Brain (organoid and tissue), 16 donors: ENCODE measurements at places on chromosomes 16 and 17. TPM values are rescaled to one million over a fixed set of nuclear protein-coding genes. Genes with fewer than 3 reads are reported as not detected.

DNA sequence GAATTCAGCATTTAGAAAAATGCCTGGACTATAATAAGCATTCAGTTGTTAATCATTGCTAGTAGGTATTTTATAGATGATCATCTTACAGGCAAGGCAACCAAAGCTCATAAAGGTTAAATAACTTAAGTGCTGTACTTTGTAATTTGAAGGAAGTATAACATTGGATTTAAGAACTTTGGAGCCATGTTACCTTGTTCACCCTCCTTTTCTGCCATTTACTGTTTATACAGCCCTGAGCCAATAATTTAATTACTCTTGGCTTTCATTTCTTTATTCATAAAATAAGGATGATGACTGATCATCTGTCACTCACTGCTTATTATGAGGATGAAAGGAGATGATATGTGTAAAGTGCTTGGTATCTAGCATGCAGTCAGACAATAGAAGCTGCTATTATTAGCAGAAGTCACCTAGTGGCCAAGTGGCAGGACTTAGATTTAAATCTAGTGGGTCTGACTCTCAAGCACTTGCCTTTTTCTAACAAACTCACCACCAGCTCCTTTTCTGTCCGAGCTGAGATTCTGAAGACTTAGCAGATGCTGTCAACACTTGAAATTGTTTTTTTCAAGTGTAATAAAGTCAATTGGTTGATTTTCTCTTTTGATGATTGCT is 18.3 kb upstream of the DDX52 start:
- no peak for DNase-seq

The RUNDC3A gene
- polyA plus RNA-seq: 304 TPM

The KRTAP2-1 gene
- not detected for polyA plus RNA-seq

- DNase-seq: no peak
Measured at GRCh38 chr17:2011411-2012371, 13.4 kb downstream of the RTN4RL1 start.

- no peak for DNase-seq
Measured at GRCh38 chr16:68660359-68660795, 15.3 kb downstream of the CDH3 start.

The DRC7 gene
- 2.4 TPM for polyA plus RNA-seq

The FAAP100 gene
- 25.8 TPM for polyA plus RNA-seq

The CHP2 gene
- 0.22 TPM for polyA plus RNA-seq

GRCh38 chr17:43104665-43105064 is 20.5 kb downstream of the BRCA1 start:
- DNase-seq: no peak

DNA sequence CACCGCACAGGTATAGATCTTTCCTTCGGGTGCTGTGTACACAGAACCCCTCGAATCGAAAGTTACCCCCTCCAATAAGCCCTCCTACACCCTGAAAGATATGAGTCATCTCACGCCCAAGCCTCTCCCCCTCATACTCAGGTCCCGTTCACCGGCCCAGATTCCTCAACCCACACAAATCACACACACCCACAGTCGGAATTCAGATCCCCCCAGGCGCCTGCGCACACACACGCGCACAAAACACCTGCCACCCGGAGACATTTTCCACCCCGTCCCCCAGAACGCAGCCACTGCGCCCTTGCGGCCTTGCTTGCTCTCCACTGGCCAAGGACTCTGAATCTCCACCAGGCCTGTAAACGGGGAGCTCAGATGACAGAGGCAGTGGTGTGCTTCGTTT is 4.9 kb downstream of the JPH3 start:
- DNase-seq: no peak

DNA sequence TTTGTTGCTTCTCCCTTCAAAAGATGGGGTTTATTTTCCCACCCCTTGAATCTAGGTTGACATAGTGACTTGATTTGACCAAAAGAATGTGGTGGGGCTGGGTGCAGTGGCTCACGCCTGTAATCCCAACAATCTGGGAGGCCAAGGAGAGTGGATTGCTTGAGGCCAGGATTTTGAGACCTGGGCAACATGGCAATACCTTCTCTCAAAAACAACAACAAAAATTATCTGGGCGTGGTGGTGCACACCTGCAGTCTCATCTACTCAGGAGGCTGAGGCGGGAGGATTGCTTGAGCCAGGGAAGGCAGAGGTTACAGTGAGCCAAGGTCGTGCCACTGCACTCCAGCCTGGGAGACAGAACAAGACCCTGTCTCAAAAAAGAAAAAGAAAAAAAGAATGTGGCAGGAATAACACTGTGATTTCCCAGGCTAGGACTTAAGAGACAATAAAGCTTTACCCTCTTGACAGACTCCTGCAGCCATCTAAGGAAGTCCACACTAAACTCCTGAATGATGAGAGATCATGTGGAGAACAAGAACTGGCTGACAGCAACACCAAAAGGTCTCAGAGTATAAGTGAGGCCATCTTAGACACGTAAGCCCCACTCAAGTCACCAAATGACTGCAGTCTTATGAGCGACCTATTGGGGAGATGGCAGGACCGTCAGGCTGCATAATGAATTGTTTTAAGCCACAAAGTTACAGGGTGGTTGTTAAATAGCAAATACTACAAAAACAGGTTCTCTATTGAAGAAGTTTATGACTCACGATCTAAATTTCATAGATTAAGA is 37.0 kb downstream of the FBXL20 start:
- DNase-seq: peak; percentile 1

The PIK3R6 gene
- polyA plus RNA-seq: 0.24 TPM

DNA sequence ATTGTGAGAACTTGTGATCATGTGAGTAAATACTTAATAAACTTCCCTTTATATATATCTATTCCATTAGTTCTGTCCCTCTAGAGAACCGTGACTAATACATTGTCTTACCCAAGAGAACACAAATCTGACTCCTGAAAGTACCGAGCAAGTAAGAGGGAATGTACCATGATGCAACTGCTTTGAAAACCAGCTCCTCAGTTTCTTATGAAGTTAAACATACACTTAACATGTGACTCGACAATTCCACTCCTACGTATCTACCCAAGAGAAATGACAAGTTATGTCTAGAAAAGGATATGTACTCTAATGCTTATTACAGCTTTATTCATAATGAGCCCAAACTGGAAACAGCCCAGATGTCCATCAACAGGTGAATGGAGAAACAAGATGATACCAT is 8.8 kb upstream of the GJD3 start:
- no peak for DNase-seq

DNA sequence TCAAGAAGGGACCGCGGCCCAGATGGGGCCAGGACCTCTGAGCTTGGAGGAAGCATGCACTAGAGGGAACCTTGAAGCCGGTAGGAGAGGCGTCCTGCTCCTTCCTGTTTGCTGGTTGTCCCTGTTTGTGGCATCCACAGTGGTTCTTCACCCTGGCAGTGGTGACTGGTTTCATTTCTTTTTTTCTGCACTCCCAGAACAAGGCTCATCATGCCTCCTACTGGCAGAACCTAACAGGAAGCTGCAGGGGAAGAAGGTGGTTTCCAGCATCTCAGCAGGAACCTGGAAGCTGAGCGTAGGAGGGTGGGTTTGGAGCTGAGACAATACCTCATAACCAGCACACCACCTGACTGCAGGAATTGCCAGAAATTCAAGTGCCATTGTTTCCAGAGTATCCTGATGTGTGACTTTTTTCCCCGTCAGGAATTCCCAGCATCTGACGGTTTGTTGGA is 5.8 kb downstream of the TMEM231 start:
- DNase-seq: peak; percentile 24

The KRTAP4-9 gene
- not detected for polyA plus RNA-seq

The GUCY2D gene
- polyA plus RNA-seq: not detected

GRCh38 chr17:47225911-47226688 is 17.0 kb downstream of the MYL4 start:
- no peak for DNase-seq

GRCh38 chr16:2019518-2019920 is at the start of gene NPW:
NPW (plus strand) TSS chr16:2019785.
- DNase-seq: no peak

GRCh38 chr16:21088646-21089538 is 61.8 kb downstream of the DNAH3 start:
- DNase-seq: peak; percentile 61

DNA sequence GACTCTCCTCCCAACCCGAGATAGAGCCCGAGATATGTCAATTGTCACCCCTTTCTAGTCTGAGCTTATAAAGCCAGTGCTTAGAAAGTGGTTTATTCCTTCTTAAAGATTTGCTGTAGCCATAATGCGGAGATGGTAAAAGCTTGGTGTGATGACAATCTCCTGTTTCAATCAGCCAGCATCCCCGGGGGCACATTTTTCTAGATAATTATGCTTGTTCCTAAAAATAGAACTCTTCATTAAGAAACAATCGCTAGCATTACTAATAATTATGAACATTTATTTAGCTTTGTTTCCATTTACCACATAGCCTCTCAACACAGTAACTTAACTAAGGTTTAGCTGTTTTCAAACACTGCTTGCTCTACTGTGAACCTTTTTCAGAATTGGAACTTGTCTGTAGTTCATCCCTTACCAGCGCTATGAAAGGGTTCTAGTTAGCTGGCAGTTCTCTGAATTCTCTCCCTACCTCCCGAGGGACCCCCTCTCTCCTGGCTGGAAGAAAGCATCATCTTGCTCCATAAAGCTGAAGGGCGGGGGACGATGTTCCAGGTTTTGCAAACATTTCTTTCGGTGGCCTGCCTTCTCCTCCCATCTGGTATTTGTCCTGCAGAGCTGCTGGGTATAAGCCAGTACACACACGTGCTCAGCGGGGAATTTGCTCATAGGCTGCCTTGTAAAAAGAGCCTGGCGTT is 922 bp upstream of the MRPL58 start:
- peak; percentile 71 for DNase-seq
